Upper lobe of left lung (tissue), 6 donors: ENCODE measurements at places on chromosomes 16 and 17. TPM values are rescaled to one million over a fixed set of nuclear protein-coding genes. Genes with fewer than 3 reads are reported as not detected.

DNA sequence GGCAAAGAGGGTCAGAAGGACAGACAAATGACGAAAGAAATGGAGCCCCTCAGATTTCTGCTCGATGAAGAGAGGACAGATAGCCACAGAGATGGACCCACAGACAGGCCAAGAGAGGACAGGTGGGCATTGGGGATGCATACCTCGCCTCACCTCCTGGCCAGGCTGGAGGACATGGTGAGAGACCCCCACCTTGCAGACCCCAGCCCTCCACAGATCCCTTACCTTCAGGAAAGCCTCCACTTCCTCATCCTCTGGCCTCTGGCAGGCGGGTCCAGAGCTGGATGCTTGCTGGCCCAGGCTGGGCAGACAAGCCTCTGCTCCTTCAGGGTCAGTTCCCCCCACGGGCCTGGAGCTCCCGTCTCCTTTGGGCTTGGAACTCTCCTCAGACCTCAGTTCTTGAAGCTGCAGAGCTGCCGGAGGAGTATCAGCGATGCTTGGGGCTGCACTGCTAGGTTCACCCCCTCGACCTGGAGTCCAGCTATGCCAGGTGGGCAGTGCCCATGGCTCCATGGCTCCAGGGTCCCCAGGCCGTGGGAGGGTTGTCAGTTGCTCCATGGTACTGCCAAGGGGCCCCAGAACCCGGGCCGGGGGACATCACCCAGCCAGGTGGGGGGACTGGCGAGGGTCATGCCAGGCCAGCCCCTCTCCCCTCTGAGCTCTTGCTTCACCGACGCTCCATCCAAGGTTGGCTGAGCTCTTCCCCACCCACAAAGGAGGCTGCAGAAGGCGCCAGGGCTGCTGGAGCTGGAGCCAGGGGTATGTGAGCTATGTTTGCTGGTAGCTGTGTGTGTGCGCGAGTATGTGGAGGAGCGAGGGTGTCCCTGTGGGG lies 1.0 kb downstream of the TSPOAP1 start:
- peaks cover 4% of the 10 kb centered on the region for H3K4me1 ChIP-seq
- H3K27ac ChIP-seq: no peak overlapping the region
- DNase-seq: no peak
- peak overlapping the region; percentile 19 for H3K4me3 ChIP-seq

The EVI2B gene
- total RNA-seq: 23.1 TPM

The ZNF768 gene
- total RNA-seq: 35.3 TPM

DNA sequence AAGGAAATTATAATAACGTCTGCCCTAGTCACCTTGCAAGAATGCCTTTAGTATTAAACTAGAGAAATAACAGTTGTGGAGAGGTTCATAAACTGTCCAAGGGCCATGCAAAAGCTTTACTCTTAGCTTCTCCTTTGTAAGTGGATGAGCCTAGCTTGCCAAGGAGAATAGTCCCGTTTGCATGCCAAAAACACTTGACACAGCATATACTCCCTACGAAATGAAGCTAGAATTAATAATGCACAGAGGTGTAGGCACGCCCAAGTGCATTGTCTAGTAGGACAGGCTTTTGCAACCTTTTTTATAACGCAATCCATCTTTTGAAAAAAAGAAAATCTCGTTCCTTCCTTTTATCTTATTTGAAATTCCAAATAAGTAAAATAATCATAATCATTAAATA lies 12.8 kb upstream of the CDRT4 start:
- no peaks in the 10 kb centered on the region for H3K4me1 ChIP-seq
- H3K36me3 ChIP-seq: no peaks in the 10 kb centered on the region
- H3K27me3 ChIP-seq: no peaks in the 10 kb centered on the region
- H3K4me3 ChIP-seq: no peak overlapping the region

The SOCS1 gene
- 26.5 TPM for total RNA-seq

The MPP2 gene
- 2.0 TPM for total RNA-seq

The PYDC1 gene
- total RNA-seq: not detected

- H3K27me3 ChIP-seq: no peaks in the 10 kb centered on the region
- H3K4me3 ChIP-seq: no peak overlapping the region
- no peaks in the 10 kb centered on the region for H3K36me3 ChIP-seq
- no peak overlapping the region for H3K27ac ChIP-seq
- no peaks in the 10 kb centered on the region for H3K4me1 ChIP-seq
Measured at GRCh38 chr16:57544124-57544653, 1.7 kb downstream of the ADGRG5 start.

DNA sequence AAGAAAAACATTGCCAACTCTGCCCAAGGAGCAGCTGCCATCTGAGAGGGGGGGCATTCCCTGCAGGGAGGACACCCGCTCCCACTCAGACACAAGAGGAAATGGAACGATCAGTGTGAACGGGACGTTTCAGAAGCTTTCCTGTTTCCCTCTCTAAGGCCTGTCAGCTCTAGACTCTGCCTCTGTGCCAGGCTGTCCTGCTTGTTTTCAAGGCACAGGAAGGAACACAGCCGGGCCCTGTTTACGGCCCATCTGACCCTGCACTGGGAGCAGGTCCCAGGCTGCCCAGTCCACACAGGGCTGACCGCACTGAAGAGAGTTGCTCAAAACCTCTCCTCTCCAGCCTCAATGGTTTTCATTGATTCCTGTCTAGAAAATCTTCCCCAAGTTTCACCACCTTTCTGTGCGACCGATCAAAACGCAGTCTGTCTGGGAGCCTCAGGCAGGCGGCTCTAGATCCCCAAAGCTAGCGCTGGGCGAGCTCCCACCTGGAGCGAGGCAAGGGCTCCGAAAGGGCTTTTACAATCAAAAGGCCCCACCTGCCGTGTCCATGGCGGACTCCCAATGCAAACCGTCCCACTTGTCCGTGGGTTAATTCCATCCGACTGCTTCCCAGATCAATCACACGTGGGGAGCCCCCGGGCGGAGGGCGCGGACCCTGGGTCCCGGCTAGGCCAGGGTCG lies 1.5 kb downstream of the PIEZO1 start:
- H3K4me1 ChIP-seq: peaks cover 57% of the 10 kb centered on the region
- DNase-seq: peak; percentile 74
- H3K27me3 ChIP-seq: no peaks in the 10 kb centered on the region
- H3K36me3 ChIP-seq: no peaks in the 10 kb centered on the region
- peak overlapping the region; percentile 27 for H3K4me3 ChIP-seq
- H3K27ac ChIP-seq: peak overlapping the region; percentile 92

The TMEM220 gene
- 6.8 TPM for total RNA-seq

DNA sequence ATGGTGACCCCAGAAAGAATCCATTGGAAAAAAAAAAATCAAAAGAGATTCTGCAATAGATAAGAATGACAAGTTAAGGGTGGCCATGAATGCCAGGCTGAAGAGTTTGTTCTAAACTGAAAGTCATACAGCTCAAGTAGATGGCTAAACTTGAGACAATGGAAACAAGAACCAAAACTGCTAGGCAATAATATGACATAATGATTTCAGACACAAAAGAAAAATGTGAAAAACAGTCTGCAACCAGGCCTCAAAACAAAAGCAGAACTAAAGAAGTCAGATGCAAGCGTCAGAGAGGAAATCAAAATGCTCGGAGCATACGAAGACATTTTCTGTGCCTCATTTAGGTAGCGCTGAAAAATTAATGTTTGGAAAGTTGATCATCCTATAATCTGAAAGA lies 54.4 kb upstream of the YPEL2 start:
- no peaks in the 10 kb centered on the region for H3K27me3 ChIP-seq
- H3K36me3 ChIP-seq: no peaks in the 10 kb centered on the region
- no peak overlapping the region for H3K4me3 ChIP-seq
- DNase-seq: no peak

The RSKR gene
- total RNA-seq: 49.2 TPM

DNA sequence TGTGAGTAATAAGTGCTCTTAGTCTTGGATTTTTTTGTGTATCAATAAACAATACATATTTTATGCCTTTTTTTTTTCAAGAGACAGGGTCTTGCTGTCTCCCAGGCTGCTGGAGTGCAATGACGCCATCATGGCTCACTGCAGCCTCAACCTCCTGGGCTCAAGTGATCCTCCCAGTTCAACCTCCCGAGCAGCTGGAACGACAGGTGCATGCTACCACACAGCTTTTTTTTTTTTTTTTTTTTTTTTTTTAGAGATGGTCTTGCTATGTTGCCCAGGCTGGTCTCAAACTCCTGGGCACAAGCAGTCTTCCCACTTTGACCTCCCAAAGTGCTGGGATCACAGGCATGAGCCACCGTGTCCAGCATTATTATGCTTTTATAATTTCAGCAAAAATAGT lies 13.0 kb downstream of the ACSF2 start:
- no peaks in the 10 kb centered on the region for H3K27me3 ChIP-seq
- no peak overlapping the region for H3K27ac ChIP-seq
- no peak overlapping the region for H3K4me3 ChIP-seq
- peaks cover 17% of the 10 kb centered on the region for H3K4me1 ChIP-seq
- no peak for DNase-seq

- no peak overlapping the region for H3K4me3 ChIP-seq
- H3K27ac ChIP-seq: no peak overlapping the region
- no peaks in the 10 kb centered on the region for H3K27me3 ChIP-seq
- H3K4me1 ChIP-seq: no peaks in the 10 kb centered on the region
Measured at GRCh38 chr16:66193543-66194229, 172.8 kb upstream of the CDH5 start.

DNA sequence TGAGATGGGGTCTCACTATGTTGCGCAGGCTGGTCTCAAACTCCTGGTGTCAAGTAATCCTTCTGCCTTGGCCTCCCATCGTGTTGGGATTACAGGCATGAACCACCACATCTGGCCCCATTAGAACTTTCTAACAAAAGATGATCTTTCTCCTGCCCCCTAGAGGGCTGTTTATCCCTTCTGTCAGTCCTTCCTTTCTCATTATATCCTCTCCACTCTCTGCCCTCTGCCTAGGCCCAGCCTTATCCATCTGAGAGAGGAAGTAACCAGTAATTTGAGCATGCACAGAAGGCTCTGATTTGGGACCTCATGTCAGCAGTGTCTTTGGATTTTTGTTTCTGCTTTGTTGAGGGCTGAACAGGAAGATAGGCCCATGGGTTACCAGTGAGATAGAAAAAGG lies 4.4 kb upstream of the DHX40 start:
- DNase-seq: no peak
- H3K4me3 ChIP-seq: no peak overlapping the region
- no peaks in the 10 kb centered on the region for H3K27me3 ChIP-seq
- H3K27ac ChIP-seq: no peak overlapping the region
- no peaks in the 10 kb centered on the region for H3K4me1 ChIP-seq

DNA sequence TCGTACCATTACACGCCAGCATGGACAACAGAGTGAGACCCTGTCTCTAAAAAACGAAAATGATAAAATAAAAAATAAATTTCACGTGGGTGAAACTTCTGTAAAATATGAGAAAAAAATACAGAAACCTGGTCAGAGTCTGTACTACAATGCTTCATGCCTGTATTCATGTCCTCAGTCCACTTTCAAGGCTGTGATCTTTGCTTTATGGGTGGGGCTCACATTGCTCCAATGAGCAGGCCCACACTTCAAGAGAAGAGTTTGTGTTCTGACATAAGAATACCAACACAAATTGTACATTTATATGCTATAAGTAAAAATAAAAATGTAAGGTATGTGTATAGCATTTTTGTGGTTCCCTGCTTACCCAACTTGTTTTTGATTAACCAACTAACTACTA lies 32.2 kb upstream of the ABCA3 start:
- no peaks in the 10 kb centered on the region for H3K4me1 ChIP-seq
- no peak overlapping the region for H3K27ac ChIP-seq
